ENCODE measurements at places on chromosomes 11 and 22.

- no peak overlapping the region for H3K4me3 ChIP-seq
- no peak overlapping the region for H3K27ac ChIP-seq
- no peaks in the 10 kb centered on the region for H3K27me3 ChIP-seq
- H3K36me3 ChIP-seq: no peaks in the 10 kb centered on the region
Measured at GRCh38 chr11:122309262-122309925, 193.4 kb upstream of the BLID start.

DNA sequence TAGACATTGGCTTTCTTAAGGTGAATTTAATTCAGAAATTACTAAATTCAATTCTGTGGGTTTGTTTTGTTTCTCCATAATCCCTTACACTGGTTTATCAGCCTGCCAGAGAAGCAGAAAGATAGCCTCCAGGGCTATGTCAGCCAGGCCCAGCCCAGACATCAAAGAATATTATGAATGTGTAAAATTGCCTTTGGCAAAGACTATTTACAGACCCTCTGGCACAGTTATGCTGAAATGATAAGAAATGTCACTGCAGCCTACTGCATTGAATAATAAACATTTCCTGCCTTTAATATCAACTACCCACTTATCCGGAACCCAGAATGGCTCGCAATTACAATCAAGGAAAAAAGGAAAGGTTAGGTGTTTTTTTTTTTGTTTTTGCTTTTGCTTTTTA lies 562.5 kb upstream of the LRRC4C start:
- no peaks in the 10 kb centered on the region for H3K27me3 ChIP-seq
- no peak overlapping the region for H3K4me3 ChIP-seq
- no peak for DNase-seq

DNA sequence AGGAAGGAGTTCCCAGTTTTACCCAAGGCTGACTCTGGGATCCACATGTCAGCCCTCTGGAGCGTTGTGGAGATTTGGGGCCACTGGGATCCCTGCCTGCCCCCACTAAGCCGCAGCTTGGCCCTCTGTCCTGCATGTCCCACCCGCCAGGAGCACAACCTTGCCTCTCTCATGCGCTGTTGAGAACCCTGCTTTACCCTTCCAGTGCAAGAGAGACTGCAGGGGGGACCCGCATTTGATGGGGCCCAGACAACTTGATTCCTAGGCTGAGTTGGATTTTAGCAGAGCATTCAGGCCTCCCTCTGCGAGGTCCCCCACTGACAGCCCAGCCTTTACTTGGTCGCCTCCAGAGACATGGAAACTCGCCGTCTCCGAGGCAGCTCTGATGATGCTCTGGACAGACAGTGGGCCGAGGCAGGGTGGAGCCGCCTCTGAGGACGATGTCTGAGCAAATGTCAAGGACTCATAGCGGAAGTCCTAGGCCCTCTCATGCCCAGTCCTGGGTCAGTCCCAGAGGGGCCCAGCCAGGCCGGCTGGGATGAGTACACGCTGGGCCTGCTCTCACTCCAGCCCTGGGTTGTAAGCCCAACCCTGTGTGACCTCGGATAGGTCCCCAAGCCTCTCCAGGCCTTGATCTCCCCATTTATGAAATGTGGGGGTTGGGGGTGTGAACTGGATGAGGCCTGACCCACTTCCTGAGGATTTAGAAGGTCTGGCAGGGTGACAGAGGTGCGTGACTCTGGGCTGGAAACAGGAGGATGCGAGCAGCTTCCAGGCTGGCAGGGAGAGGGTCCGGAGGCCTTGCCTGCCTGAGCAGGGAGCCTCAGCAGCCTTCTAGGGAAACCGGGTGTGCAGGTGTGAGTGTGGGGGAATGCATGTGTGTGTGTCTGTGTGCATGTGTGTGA lies 630 bp downstream of the CD5 start:
- no peak overlapping the region for H3K4me3 ChIP-seq
- peak; percentile 61 for DNase-seq
- no peak overlapping the region for H3K27ac ChIP-seq
- no peaks in the 10 kb centered on the region for H3K27me3 ChIP-seq
- H3K36me3 ChIP-seq: peaks cover 23% of the 10 kb centered on the region

GRCh38 chr11:10937385-10937771 lies 79.5 kb upstream of the ZBED5 start:
- peaks cover 24% of the 10 kb centered on the region for H3K27me3 ChIP-seq
- no peak for DNase-seq
- no peak overlapping the region for H3K4me3 ChIP-seq
- H3K27ac ChIP-seq: no peak overlapping the region
